Activated CD4-positive, alpha-beta T cell treated with anti-CD3 and anti-CD28 coated beads, Interleukin-2, amount 50 U/mL, for 48 hours (primary cell): ENCODE measurements at places on chromosomes 2 and 18.
A peak's percentile ranks its signal among the peaks of the same experiment; 100 is the strongest.

DNA sequence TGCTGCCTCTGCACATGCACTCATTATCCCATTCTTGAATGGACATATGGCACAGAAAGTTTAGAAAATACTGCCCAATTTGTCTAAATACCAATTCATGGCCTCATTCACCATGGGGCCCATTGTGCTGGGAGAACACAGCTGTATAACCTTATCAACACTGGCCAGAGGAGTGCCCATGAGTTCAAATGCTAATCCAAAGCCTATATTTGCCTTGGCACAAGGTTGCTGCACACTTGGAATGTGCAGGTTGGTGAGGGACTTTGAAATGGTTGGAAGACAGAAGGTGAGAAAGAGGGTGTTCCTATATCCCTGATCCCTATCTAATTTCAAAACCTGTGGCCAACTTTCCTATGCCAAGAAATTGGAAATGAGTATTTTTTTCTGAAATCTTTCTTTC is 693.9 kb upstream of the ID2 start:
- no peak for DNase-seq

- DNase-seq: no peak
Measured at GRCh38 chr2:62688771-62689170, 16.7 kb upstream of the EHBP1 start.

- DNase-seq: no peak
Measured at GRCh38 chr2:46392561-46393346, 86.6 kb upstream of the TMEM247 start.

- no peak for DNase-seq
Measured at GRCh38 chr2:158890296-158890905, 78.0 kb upstream of the TANC1 start.

GRCh38 chr2:176121190-176122051 is 1.1 kb upstream of the HOXD9 start:
- DNase-seq: no peak

DNA sequence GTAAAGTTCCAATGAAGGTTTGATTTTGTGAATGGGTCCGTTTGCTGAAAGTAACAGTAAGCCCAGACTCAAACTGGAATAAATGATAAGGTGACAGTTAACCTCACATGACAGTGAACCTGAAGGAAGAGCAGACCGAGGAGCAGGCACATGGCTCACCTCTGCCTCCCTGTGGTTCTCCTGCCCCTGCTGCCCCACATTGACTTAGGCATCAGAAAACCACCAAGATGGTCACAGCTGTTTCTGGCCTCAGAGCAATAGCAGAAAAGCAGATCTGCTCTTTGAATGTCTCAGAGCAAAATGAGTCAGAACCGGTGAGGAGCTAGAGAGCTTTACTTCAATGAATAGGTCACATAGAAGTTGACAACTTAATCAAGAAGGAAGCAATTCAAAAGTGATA is 487.6 kb downstream of the METTL4 start:
- DNase-seq: no peak

GRCh38 chr2:35871672-35872071 is 483.9 kb upstream of the CRIM1 start:
- DNase-seq: no peak

GRCh38 chr2:74567881-74568280 is 13.4 kb downstream of the DOK1 start:
- no peak for DNase-seq

GRCh38 chr18:36471393-36471792 is 173.9 kb downstream of the FHOD3 start:
- no peak for DNase-seq

DNA sequence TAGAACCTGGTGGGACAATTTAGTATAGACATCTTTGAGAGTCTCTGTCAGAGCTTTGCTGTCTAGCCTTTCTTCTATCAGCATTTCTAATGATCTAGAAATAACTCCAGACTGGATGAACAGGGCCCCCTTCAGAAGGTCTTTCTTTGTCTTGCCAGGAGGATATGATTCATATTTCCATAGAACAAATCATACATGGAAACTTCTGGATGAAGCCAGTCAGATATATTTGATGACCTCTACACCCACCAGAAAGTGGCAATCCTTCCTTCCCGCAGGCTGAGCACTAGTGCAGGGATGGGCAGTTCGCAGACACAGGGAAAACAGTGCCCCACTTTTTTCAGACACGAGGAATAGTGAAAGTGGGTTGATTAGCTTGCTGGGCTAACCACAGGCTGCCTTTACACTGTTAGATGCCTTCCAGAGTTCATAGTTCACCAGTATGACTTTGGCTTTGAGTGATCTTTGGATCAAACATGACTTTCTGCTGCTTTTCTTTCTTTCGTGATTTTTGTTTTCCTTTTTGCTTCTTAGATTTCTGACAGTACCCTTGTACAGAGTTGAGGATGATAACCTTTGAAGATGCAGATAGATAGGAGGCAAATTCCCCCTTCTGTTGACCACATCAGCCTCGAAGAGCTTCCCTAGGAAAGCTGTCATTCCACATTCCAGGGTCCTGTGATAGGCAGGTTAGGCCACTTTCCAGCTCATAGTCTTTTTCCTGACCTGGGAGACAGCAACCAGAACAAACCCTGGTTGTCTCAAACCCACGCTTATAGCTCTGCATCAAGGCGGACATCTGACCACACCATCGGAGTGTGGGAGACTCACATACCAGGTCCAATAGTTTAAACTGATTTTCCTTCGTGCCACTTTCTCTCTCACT is 237.0 kb downstream of the ZNF407 start:
- no peak for DNase-seq

- no peak for DNase-seq
Measured at GRCh38 chr2:170812710-170813600, 3.7 kb upstream of the GAD1 start.

GRCh38 chr2:6474161-6475140 is 391.3 kb downstream of the CMPK2 start:
- no peak for DNase-seq

DNA sequence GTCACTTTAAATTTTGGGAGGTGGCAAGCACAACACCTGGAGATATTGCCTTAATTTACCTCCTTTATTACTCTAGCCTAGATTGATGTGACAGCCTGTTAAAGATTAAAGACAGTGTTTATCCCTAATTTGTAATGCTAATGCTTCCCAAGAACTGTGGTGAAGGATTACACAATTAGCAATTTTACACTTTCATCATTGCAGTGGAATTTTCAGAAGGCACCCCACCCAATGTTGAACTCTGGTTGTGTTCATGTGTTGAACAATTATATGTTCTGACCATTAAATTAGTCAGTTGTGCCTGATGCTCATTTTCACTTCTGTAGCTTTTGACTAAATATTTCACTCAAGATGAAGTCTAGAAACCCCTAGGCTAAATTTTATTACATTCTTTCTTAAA is 317.1 kb upstream of the CWC22 start:
- DNase-seq: no peak

GRCh38 chr2:135494503-135494902 is 36.5 kb downstream of the ZRANB3 start:
- DNase-seq: no peak

- DNase-seq: peak; percentile 51
Measured at GRCh38 chr2:200466425-200467418, 43.1 kb downstream of the KCTD18 start.

DNA sequence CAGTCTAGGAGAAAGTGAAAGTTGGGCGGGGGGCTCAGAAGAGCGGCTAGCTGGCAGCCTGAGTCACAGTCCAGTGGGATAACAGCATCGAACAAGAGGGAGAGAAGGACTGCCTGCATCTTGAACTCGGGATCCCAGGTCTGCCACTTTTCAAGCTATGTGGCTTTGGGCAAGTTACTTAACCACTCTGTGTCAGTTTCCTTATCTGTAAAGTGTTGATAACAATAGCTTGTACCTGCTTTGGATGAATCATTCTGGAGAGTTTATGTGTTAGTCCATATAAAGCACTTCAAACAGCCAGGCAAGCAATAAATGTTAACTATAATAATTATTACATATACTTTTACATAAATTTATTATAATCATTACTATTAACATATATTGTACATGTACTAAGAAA is 4.6 kb downstream of the DYSF start:
- DNase-seq: no peak

- no peak for DNase-seq
Measured at GRCh38 chr2:209614690-209615369, 156.8 kb upstream of the UNC80 start.

- no peak for DNase-seq
Measured at GRCh38 chr2:168181825-168182224, 65.6 kb downstream of the STK39 start.

DNA sequence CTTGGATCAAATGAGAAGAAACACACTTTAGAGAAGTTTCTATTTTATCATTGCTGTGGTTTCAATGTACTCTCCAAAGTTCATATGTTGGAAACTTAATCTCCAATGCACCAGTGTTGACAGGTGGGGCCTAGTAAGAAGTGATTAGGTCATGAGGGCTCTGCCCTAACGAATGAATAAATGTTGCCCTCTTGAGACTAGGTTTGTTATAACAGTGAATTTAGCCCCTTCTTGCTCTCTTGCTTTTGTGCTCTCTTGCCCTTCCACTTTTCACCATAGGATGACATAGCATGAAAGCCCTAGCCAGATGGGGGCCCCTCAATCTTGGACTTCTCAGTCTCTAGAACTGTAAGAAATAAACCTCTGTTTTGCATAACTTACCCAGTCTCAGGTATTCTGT is 664.8 kb downstream of the DCC start:
- no peak for DNase-seq

- no peak for DNase-seq
Measured at GRCh38 chr2:122156176-122156890, 400.9 kb downstream of the TSN start.

DNA sequence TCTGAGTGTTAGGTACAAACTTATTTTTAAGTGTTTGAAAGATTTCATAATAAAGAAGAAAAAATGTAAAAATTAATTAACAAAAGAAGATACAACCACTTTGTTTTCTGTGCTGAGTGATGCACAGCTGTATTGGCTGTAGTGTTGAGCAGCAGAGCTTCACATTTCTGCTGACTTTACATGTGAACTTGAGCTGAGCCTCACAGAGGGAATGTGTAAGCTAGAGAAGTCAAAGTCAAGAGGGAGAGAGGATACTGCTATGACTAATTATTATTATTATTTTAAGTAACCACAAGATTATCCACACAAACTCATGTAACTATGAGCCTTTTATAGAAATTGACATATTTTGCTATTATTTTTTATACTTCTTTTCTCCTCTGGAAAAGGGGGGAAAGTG is 159.1 kb upstream of the ZSWIM2 start:
- DNase-seq: no peak

GRCh38 chr18:29871246-29871645 is 1171.3 kb downstream of the DSC3 start:
- DNase-seq: no peak

DNA sequence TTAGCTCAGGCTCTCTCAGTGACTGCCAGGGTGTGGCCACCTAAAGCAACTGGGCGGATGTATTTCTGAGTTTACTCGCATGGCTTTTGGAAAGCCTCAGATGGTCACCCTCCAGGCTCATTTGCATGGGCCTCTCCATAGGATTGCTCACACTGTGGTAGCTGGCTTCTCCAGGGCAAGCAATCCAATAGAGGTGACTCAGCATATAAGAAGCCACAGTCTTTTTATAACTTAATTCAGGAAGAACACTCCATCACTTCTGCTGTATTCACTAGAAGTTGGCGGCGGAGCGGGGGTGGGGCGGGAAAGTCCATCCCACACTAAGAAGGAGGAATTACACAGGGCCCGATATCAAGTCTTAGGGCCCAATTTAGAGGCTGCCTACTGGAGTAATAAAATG is 3.6 kb upstream of the DOK6 start:
- DNase-seq: no peak

GRCh38 chr2:215527736-215528135 is 91.9 kb upstream of the FN1 start:
- DNase-seq: no peak
